Mammary epithelial cell (primary cell): ENCODE measurements at places on chromosomes 3 and 15.

- no peak for DNase-seq
These were observed 48.7 kb upstream of the FHIT start for GRCh38 chr3:61300006-61300380.

- DNase-seq = peak; percentile 52
These were observed 520 bp downstream of the SLC26A6 start for GRCh38 chr3:48634661-48635221.

DNA sequence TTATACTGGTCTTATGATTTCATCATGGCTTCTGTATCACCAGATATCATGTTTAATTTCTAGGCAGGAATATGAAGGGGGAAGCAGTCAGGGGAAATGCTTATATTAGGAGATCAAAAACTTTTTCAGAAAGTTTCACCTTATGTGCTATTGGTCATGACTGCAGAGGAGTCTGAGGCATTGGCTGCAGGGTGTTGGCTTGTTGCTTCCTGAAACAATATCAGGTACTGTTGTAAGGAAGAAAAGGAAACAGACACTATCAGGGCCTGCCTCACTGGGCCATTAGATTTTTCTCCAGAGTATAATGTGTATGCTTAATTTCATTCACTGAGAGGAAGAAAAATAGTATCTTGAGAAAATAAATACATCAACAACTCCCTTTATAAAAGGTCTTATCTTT, 34.7 kb downstream of the LEKR1 start:
- DNase-seq = peak; percentile 4

DNA sequence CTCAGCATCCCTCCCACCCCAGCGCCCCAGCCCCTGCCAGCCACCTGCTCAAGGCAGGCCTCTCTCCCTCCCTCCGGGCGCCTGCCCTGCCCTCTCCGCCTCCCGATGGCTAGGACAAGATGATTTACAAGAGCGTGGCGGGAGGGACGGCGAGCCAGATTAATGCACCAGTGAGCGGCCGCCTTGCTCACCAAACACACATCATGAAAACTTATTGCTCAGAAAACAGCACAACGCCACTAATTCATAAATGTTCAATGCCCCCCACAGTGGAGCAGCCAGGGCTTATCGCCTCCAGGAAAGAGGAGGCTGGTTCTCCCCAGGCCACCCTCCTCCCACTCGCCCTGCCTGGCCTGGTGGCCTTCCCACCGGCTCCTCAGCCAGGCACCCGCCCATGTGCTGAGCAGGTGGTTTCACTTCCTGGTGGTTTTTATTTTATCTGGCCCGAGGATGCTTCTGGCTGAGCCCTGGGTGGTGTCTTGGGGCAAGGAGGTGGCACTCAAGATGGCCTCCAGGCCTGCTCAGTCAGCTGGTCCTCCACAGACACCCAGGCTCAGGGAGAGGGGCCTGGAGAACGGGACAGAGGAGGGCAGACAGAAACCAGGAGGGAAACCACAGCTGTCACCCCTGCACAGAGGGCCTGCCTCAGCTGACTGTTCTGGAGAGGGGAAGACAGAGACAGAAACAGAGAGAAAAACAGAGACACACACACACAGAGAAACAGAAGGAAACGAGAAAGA, 284.9 kb downstream of the UACA start:
- DNase-seq = no peak
